HFF-Myc (cell line): ENCODE measurements at places on chromosomes 1 and 21.

DNA sequence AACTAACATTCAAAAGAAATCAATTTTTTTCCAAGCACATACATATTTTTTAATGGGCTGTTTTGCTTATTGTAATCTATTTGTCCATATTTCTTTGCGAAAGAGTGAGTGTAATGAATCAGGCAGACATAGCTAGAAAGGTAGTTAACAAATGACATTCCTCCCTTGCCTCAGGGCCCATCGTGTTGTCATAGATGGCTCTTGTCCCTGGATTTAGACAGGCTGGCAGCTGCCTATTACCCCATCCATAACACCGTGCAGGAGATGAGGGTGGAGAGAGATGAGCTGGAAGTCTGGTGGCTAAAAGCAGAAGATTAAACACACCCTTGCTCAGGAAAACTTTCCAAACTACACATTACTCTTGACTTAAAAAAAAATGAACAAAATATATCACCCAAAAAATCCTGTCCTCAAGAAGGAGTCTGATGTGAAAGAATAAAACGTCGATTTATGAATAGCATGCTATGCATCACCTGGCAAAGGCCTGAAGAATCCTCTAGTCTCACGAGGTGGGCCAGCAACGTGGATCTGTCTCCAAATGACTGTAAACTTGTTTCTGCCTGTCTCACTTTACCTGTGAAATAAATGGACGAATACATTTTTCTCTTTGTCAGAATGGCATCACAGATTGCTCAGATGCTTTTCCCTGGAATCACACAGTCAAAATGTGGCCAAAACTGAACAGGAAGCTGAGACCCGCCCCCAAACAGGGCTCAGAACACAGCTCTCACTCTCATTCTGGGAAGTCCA, 55.7 kb downstream of the C21orf91 start:
- no peak for DNase-seq

DNA sequence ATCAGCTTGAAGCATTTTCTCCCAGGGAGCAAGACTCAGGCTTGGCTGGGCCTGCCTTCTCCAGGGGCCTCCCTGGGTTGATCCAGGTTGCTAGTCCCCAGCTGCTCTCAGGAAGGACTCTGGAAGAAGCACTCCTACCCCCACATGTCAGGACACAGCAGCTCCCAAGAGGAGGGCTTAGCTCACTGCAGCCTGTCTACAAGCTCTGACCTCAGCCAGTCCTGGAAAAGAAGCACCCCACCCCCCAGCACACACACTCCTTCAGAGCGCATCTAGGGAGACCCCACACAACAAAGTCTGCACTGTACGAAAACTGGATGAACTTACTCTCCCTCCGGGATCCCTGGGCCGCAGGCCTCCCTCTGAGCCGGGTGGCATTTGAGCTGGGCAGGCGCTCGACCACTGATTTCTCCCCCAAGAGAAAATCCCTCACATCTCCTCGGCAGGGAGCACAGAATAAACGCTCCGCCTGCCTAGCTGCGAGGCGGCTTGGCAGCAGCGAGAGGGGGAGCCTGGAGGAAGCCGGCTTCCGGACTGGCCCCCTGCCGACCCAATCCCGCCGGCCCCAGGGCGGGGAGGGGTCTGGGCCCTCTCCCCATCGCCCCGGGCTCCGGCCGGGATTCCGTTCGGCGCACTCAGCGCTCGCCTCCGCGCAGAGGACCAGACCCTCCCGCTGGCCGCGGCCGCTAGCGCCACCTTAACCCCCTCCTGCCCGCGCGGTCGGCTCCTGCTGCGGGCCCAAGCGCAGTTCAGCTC, at the start of gene KCNA2:
KCNA2 (minus strand) TSS at position 458 of the 756 bp plus-strand sequence. CDS start 1,576 bp downstream, outside the sequence.
- DNase-seq, result no peak

- DNase-seq, result no peak
Measured at GRCh38 chr21:27681038-27681437, 714.1 kb upstream of the ADAMTS5 start.

DNA sequence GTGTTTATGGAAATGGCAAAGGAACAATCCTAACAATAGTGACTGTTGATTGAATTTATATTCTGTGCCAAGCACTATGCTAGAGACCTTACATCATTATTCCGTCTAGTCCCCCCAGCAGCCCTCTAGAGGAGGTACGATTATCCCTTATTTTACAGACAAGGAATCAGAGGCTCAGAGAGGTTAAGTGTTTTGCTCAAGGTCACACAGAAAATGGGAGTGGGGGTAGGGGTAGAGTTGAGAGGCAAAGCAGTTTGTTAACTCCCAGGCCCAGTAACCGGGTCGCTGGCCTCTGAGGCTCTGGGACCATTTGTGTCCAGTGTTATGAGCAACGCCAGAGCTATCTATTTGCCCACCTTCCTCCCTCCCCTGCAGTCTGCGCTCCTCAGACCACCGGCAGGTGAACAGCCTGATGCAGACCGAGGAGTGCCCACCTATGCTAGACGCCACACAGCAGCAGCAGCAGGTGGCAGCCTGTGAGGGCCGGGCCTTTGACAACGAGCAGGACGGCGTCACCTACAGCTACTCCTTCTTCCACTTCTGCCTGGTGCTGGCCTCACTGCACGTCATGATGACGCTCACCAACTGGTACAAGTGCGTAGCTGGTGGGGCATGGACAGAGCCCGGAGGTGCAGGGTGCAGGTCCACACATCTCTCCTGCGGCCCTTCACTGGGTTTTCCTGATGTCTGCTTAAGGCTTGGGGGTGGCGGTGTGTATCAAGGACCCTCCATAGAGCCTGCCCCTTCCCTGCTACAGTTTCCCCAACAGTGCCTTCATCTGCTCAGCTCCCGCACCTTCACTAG, 19.8 kb downstream of the SERINC2 start:
- DNase-seq, result no peak

GRCh38 chr1:90748668-90749067, 31.6 kb upstream of the BARHL2 start:
- no peak for DNase-seq

DNA sequence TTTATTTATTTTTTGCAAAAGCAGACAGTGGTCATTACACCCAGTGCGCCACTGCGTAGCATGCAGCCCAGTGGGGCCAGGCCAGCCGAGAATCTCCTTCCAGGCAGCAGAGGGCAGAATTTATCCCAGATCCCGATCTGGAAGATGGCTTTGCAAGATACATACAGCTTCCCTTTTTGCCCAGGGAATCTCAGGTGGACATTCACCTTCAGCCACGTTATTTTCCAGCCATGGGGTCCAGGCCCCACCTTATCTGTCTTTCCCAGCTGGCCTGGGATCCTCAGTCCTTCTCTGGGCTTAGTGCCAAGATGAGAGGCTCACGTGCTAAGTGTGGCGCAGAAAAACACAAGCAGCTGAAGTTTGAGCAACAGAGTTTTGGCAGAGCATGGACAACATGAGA, 123.6 kb downstream of the AJAP1 start:
- DNase-seq, result no peak

GRCh38 chr1:176479971-176480370, 17.0 kb downstream of the PAPPA2 start:
- no peak for DNase-seq

DNA sequence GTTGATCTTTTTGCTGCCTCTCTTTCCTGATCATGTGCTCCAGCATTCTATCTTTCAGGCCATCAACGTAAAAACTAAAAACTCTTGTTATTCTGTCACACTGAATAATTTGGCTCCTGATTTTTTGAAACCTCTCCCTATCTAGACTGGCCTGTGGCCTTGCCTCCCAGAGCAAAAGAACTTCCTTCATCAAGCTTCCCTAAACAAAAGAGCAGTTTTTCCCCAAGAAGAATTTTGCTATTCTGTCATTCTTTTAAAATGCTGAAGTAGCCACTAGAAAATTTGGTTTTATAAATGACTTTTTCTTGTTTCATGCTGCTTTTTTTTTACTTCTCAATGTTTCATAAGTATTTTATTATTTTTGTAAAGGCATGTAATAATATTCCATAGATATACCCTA, 37.1 kb upstream of the CR2 start:
- DNase-seq, result no peak

- DNase-seq, result no peak
Measured at GRCh38 chr1:223876590-223876989, 30.8 kb upstream of the TP53BP2 start.

DNA sequence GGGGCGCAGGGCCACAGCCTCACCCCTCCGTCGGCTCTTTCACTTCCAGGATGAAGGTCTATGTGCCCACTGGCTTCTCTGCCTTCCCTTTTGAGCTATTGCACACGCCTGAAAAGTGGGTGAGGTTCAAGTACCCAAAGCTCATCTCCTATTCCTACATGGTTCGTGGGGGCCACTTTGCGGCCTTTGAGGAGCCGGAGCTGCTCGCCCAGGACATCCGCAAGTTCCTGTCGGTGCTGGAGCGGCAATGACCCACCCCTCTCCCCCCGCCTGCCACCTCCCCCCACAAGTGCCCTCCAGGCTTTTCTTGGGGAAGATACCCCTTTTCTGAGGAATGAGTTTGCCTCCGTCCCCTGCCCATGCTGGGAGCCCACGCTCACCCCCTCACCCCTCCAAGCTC, 35.2 kb downstream of the EPHX1 start:
- no peak for DNase-seq

DNA sequence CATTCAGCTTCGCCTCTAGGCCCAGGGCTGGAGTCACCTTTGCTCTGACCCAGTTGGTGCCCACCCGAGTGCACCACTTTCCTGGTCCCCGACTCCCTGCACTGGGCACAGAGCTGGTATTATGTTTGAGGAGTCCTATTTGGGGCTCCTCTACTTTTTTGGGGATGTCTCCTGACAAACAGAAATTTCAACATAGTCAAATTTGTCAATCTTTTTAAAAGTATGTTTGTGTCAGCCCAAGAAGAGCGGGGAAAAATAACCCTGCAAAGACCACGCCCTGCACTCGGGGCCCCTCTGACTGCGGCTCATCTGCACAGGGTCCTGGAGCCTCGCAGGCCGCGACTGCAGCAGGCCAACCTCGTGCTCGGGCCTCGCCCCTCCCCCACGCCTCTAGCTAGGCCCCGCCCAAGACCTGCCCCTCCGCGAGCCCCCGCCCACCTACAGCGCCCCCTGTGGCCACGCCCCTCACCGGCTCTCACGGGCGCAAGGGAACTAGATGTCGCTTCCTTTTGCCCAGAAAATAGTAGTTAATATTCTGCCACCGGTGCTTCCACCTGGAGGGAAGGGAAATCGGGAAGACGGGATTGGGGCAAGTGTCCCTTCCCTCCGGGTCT, 11.4 kb downstream of the FAM229A start:
- peak; percentile 19 for DNase-seq

GRCh38 chr1:65469126-65469888, 48.8 kb downstream of the LEPR start:
- DNase-seq, result no peak

DNA sequence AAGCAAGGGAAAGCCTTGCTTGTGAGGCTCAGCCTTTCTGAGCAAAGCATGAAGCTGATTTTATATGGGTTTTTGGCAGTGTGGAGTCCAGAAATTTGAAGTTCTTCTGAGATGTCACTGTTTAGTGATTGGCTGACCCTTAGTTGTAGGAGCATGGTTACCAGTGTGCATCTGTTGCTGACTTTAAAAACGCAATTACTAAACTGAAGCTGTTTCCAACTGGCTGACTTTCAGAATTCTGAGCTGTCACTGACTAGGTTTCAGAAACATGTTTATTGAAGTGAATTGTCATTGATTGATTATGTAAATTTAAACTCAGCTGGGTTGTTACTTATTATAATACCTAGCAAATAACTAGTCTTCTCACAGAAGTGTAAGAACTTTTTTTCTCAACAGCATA, 89.4 kb downstream of the PDE4B start:
- no peak for DNase-seq

- DNase-seq, result no peak
Measured at GRCh38 chr1:201419256-201419655, 2.3 kb downstream of the TNNI1 start.

DNA sequence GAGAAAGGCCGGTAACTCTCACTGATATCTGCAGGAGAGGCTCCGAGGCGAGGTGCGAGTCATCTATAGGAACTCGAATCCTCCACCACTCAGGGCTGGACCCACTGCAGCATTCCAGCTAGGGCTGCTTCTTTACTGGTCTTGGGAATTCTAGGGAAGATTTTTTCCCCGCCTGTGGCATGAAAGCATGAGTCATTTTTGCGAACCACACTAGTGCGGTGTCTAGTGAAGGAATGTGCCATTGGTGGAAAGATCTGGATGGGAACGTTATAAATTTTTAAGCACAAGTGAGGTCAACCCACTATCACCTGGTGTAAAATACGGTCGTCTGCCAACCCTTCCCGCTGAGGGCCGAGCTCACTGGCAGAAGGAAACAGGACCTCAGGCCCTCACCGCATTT, 49.7 kb downstream of the SYF2 start:
- DNase-seq, result peak; percentile 30

GRCh38 chr1:69312055-69312732, 255.5 kb upstream of the LRRC7 start:
- no peak for DNase-seq

- DNase-seq, result no peak
Measured at GRCh38 chr1:58430421-58431275, 115.9 kb downstream of the OMA1 start.

DNA sequence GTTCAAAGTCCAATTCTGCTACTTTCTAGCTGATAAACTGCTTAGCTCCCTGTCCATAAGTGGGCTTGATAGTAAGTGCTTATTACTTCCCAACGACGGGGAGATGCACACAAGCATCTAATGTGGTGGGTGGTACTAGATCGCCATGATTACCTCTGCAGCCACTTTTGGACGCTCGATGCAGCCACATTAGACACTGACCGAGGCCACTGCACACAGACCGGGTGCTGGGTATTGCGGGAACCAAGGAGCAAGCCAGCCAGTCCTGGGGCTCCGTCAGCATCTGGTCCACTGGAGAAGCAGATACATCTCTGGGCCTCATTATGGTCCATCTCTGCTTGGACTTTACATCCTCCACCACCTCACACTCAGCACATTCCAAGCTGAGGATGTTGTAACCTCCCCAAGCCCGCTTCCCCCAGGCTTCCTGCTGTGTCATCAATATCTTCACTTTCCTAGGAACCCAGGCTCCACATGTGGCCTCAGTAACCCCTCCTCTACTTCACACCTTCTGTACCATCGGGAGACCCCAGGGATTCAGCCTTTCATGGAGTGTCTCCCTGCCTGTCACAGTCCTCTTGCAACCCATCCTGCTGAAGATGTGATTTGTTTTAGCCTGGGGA, 48.2 kb downstream of the RHOU start:
- DNase-seq, result no peak
